ENCODE measurements at places on chromosomes 5 and 9. TPM values are rescaled to one million over a fixed set of nuclear protein-coding genes. Genes with fewer than 3 reads are reported as not detected.

DNA sequence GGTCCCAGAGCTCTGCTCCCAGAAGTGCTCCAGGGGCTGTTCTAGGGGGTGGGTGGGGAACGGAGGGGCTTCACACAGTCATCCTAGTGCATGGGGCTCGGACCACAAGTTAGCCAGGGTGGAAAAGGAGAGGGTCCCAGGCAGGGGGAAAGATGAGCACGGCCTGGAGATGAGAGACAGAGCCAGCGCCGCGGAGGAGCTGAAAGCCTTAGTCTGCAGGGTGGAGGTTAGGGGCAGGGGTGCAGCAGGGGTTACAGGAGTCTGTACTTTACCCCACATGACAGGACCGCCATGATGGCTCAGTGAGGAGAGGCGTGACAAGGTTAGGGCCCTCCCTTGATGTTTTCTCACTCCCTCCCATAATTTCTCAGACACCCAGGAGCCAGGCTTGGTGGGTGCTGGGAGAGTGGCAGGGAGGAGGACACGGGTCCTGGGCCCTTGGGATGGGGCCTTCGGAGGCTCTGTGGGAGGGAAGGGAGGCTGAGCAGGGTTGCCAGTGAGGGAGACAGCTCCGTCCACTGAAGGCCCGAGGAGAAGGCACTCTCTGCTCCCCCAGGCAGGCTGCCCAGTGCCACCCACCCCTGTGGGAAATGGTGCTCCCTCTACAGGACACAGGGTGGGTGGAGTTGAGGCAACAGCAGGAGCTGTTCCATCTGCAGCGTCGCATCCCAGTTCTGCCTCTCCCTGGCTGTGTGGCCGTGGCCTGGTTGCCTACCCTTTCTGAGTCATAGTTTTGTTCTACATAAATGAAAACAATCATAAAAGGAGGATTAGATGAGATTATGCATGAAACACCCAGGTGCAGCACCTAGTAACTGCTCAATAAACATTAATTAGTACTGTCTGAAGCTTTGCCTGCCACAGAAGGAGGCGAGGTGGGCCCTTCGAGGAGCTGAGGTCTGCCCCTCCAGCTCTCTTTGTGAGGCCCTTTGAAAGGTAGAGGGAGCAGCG is 66.2 kb downstream of the NDST1 start:
- H3K27me3 ChIP-seq = no peaks in the 10 kb centered on the region
- H3K4me3 ChIP-seq = no peak overlapping the region
- no peaks in the 10 kb centered on the region for H3K4me1 ChIP-seq
- DNase-seq = peak; percentile 39
- H3K27ac ChIP-seq = no peak overlapping the region

DNA sequence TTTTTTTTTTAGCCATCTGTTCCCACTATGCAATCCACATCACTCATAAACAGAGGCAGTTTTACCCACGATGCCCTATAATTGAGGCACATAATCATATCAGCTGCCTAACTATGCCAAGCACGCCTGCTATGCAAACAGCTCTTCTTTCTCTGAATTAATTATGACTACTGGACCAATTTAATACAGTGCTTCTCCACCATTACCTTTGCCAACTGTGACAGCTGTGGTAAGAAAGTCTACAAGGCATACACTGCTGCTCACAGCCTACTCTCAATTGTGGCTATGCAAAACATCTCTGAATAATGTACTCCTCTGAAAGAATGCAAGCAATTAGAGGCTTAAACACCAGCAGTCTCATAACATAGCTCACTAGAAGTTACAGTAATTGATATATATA is 97.1 kb downstream of the DTWD2 start:
- no peaks in the 10 kb centered on the region for H3K27me3 ChIP-seq
- DNase-seq = no peak
- no peaks in the 10 kb centered on the region for H3K36me3 ChIP-seq
- no peak overlapping the region for H3K4me3 ChIP-seq
- H3K27ac ChIP-seq = no peak overlapping the region

GRCh38 chr5:91091471-91092234 is 291.5 kb downstream of the ARRDC3 start:
- H3K4me3 ChIP-seq = no peak overlapping the region
- H3K36me3 ChIP-seq = no peaks in the 10 kb centered on the region
- peaks cover 11% of the 10 kb centered on the region for H3K4me1 ChIP-seq
- no peaks in the 10 kb centered on the region for H3K27me3 ChIP-seq

DNA sequence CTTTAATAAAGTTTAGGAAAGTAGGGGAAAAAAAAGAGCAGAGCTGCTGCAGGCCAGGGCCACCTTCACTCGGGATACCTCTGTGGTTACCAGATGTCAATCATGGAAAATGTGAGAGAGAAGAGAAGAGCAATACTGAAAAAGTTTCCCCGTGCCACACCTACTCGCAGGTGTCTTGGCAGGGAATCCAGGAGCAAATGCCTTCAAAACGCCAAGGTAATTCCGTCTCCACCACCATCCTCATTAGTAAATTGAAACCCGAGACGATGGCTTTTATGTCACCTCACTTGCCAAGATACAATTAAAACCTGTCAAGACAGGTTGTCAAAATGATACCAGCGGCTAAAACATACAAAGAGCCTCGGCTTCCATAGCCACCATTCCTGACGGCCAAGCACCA is 49.7 kb downstream of the FAM81B start:
- no peak overlapping the region for H3K4me3 ChIP-seq
- DNase-seq = no peak
- no peaks in the 10 kb centered on the region for H3K4me1 ChIP-seq
- no peak overlapping the region for H3K27ac ChIP-seq

DNA sequence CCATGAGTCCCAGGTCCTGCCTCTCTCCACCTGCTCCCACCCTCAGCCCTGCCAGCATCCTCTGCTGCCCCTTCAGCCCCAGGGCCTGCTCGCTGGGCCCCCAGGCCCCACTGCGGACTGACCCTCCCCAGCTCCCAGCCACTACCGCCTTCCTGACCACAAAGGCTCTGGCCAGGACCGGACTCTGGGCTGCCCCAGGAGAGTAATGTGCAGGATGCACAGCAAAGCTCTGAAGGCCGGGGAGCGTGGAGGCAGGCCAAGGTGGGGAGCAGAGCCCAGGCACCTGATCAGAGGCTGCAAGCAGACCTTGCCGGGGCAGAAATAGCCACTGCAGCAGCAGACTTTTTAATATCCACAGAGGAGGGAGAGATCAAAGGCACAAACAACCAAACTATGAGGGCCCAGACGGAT is 27.9 kb downstream of the IPPK start:
- H3K27me3 ChIP-seq = no peaks in the 10 kb centered on the region
- H3K4me1 ChIP-seq = no peaks in the 10 kb centered on the region
- H3K27ac ChIP-seq = no peak overlapping the region

The CRAT gene
- 52.5 TPM for total RNA-seq

DNA sequence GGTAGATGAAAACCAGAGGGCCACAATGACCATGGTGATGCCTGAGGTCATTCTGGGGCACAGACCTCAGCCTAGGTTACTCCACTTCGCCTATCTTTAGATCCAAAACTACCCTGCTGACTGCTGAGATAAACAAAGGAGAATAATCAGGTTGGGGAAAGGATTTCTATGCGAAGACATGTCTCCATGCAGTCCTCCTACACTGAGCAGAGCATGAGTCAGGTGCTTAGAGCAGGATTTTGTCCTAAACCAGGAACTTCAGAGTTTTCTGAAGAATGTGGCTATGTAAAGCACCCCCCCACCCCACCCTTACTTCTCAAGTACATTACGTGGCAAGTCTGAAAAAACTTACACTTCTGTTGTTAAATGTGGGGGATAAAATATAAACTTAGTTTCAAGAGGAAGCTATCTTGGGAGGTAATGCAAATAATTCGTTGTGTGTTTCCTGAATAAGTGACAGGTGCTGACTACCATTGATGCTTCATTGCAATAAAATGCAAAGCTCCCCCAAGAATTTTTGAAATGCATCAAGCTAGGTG is 19.4 kb downstream of the PDCD1LG2 start:
- DNase-seq = no peak
- no peaks in the 10 kb centered on the region for H3K27me3 ChIP-seq
- no peak overlapping the region for H3K27ac ChIP-seq
- no peaks in the 10 kb centered on the region for H3K36me3 ChIP-seq

DNA sequence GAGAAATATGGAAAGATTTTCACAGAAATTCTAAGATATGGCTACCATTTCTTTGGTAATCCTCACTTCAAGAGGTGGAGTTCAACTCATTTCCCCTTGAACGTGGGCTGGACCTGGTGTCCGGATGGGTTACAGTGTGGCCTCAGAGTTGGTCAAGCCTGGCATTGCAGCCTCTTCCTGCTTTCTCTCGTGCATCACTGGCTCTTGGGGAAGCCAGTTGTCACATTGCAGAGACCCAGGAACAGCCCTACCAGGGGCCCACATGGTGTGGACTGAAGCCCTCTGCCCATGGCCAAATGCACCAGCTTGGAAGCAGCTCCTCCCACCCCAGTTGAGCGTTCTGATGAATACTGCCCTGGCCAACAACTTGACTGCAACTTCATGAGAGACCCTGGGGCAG is 47.7 kb upstream of the FCN1 start:
- H3K4me3 ChIP-seq = no peak overlapping the region
- no peaks in the 10 kb centered on the region for H3K4me1 ChIP-seq
- H3K27me3 ChIP-seq = peaks cover 17% of the 10 kb centered on the region
- no peaks in the 10 kb centered on the region for H3K36me3 ChIP-seq

GRCh38 chr9:109013679-109014607 is 644 bp upstream of the CTNNAL1 start:
- no peak for DNase-seq
- H3K36me3 ChIP-seq = no peaks in the 10 kb centered on the region
- peaks cover 42% of the 10 kb centered on the region for H3K4me1 ChIP-seq

DNA sequence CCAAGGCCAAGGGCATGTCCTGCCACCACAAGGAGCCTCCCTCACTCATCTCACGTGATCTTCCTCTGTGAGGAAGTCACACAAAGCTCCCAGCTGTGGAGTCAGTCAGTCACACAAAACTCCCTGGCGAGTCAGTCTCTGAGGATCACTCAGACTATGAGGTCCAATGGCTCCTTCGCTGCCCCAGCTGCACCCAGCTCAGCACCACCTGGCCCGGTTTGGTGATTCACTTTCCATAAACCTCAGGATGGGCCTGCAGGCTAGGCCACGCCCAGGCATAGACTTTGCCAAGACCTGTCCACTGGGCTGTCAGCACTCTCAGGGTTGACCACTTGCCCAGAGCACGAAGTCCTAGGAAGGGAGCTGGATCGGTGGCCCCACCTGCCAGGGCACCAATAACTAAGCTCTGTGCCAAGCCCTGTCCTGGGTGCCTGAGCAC is 233.8 kb downstream of the HSPA4 start:
- no peaks in the 10 kb centered on the region for H3K4me1 ChIP-seq
- H3K27ac ChIP-seq = no peak overlapping the region
- no peak overlapping the region for H3K4me3 ChIP-seq
- no peaks in the 10 kb centered on the region for H3K27me3 ChIP-seq
- H3K36me3 ChIP-seq = no peaks in the 10 kb centered on the region
- DNase-seq = no peak

The IPO11 gene
- 22.4 TPM for total RNA-seq

The HSPA4 gene
- total RNA-seq = 40.3 TPM

DNA sequence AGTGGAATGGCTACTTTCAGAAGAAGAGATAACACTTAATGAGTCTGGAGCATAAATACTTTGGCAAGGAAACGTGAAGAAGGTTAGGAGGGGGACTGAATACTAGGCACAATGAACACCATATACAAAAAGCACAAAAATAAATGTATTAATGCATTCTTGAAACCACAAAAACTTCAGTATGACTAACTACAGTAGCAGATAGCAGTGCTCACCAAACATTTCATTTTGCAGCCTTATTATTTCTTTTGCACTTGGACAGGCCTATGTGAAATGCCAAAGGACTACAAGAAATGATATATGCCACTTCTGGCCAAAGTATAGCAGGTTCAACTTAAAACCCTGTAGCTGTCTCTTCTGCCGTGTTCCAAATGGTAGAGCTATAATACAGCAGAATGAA is 26.3 kb downstream of the UBQLN1 start:
- H3K4me1 ChIP-seq = no peaks in the 10 kb centered on the region
- H3K27me3 ChIP-seq = no peaks in the 10 kb centered on the region
- H3K36me3 ChIP-seq = peaks cover 66% of the 10 kb centered on the region

The FABP6 gene
- not detected for total RNA-seq

The LRRC14B gene
- 0.66 TPM for total RNA-seq

DNA sequence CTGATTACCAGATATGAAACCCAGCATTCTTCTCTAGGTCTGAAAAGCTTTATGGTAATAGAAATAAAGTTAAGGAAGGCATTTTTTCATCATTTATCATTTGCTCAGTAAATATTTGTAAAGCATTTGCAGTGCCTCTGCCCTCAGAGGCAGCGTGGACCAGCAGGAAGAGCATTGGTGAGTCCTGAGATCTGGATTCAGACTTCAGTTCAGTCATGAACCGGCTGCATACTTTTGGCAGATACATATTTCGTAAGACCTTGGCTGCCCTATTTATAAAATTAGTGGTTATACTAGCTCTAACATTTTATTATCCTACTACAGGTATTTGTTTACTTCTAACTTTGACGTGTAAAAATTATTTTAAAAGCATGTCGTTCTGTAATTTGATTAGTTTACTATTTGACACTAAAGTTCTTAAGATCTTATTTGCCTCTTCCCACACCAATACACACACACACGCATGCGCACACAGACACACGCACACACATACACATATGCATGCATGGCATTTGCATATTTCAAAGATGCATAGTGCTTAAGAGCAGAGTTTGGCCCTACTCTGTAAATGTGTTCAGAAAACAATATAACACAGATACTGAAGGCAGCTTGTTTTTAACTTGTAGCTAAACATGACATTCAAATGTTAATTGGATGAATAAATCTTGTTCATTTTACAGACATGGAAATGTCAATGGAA is 101.9 kb downstream of the RPS23 start:
- no peaks in the 10 kb centered on the region for H3K4me1 ChIP-seq
- no peak for DNase-seq
- no peak overlapping the region for H3K27ac ChIP-seq

DNA sequence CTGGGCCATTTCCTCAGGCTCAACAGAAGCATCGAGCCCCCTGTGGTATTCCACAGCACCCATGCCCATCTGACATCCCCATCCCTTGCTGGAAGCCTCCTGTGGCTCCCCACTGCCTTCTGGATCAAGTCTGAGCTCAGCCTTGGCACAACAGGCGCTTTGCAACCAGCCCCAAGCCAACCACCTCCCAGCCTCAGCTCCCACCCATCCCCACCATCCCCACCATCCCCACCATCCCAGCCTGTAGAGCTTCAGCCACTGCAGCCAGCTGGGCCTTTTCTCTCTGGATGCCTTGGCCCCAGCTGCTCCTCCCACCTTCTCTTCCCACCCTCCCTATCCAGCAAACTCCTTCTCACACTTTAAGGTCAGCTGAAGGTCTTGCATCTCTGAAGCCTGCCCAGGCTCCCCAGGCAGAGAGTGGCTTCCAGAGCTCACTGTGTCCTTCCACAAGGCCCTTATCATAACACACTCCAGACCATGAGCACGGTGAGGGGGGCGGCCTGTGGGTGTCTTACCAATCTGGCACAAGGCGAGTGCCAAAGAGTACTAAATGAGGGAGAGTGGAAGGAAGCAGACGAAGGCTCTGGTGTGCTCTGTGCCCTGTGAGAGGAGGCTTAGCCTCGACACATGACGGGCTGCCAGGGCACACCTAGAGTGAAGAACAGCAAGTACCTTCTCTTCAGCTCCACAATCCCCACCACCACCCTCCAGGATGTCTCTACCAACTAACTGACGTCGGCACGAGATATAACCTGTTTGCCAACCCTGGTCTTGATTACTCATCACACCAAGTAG is 6.5 kb downstream of the HIGD2A start:
- H3K36me3 ChIP-seq = peaks cover 36% of the 10 kb centered on the region
- H3K27ac ChIP-seq = no peak overlapping the region
- DNase-seq = no peak

The NR6A1 gene
- total RNA-seq = 1.2 TPM

Measured in sigmoid colon (tissue), 7 donors.